Right cardiac atrium (tissue), 5 donors: ENCODE measurements at places on chromosomes 16 and 17. TPM values are rescaled to one million over a fixed set of nuclear protein-coding genes. Genes with fewer than 3 reads are reported as not detected.

SLFN14 gene
- not detected for total RNA-seq

KRT222 gene
- total RNA-seq = 1.4 TPM

MXRA7 gene
- total RNA-seq = 461 TPM

GRCh38 chr16:27841061-27841801 is 222.3 kb downstream of the GSG1L start:
- no peak for DNase-seq

DNA sequence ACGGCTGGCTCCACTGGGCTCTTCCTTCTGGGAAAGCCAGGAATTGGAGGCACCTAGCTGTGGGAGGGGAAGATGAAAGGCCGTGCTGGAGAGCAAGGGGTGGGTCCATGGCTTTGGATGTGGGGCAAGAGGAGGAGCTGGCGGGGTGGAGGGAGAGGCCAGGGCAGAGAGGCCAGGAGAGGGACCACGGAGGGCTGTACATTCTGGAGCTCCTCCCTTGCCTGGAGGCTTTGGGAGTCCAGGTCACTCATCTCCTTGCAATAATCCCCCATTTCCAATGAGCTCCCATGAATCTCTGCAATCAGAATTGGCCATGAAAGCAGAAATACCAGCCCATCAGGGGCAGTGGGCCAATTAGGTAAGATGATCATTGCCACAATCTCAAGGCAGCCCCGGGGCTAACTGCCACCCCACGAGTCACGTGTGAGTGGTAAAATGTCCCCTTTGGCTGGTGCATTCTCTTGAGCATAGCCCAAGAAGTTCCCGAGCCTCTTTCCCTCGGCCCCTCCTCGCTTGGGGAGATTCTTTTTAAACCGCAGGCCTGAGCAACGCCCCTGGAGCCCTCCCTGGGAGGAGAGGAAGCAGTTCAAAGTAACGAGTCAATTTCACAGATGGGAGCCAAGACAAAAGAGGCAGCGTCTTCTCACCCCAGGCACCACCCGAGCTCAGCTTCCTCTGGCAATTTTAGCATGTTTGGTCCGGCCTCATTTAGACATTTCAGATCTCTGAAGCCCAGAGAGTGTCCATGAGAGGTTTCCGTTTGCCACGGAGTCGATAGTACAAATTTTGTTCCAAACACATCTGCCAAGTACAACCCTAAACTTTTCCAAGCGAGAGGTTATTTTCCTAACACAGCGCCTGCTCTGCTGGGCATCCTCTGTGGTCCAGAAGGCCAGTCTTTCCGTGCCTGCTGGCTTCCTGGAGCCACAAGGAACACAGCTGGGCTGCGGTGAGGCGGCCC is 13.4 kb downstream of the RTN4RL1 start:
- no peak for DNase-seq

- no peak for DNase-seq
These were observed 36.8 kb upstream of the PABPN1L start for GRCh38 chr16:88903267-88903666.

GRCh38 chr17:71327376-71328059 is 793.3 kb upstream of the SOX9 start:
- no peak for DNase-seq
